ENCODE measurements at places on chromosomes 3 and 15.

DNA sequence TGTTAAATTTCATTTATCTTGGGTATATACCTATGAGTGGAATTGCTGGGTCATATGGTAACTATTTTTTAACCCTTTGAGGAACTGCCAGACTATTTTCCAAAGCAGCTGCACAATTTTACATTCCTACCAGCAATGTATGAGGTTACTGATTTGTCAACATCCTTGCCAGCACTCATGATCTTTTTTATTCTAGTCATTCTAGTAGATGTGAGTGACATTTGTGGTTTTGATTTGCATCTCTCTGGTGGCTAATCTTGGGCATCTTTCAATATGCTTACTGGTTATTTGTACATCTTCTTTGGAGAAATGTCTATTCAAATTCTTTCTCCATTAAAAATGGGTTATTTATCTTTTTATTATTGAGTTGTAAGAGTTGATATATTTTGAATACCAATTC, 21.3 kb upstream of the LRRC58 start:
- DNase-seq = no peak

GRCh38 chr15:72202302-72202701, 4.7 kb upstream of the GRAMD2A start:
- DNase-seq = no peak

- DNase-seq = no peak
Measured at GRCh38 chr3:94009608-94010007, 18.8 kb downstream of the STX19 start.

DNA sequence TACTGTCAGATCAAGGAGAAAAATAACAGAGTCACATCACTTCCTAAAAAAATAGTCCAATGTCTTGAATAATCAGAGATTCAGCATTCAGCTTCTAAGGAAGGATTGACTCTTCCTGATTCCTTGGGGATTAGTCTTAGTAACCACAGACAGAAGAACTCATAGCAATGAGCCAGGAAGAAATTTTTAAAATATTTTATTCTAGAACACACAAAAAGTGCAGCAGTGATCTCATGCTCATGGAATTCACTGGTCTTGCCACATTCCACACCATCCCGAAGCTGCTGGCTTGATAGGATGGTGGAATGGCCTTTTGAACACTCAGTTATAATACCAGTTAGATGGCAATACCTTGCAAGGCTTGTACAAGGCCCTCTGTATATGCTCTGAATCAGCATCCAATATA, 43.0 kb upstream of the ABI3BP start:
- DNase-seq = no peak

- no peak for DNase-seq
Measured at GRCh38 chr15:68421798-68422402, 10.1 kb downstream of the ITGA11 start.

DNA sequence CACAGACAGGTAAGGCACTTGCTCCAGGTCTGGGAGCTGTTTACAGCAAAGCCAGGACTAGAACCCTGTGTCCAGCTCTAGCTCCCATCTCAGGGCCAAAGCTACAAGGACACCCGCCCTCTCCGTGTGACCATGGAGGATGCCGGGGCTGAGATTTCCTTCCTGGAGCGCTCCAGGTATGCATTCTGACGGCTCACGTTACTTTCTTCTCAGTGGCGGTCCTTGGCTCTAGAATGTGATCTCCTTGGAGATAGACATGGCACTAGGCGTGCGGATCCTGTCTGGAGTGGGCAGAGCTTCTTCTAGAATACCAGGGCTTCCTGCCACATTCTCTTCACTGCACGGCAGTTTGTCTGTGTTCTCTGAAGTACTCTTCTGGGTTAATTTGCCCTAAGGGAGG, 185.7 kb downstream of the OPA1 start:
- DNase-seq = no peak

DNA sequence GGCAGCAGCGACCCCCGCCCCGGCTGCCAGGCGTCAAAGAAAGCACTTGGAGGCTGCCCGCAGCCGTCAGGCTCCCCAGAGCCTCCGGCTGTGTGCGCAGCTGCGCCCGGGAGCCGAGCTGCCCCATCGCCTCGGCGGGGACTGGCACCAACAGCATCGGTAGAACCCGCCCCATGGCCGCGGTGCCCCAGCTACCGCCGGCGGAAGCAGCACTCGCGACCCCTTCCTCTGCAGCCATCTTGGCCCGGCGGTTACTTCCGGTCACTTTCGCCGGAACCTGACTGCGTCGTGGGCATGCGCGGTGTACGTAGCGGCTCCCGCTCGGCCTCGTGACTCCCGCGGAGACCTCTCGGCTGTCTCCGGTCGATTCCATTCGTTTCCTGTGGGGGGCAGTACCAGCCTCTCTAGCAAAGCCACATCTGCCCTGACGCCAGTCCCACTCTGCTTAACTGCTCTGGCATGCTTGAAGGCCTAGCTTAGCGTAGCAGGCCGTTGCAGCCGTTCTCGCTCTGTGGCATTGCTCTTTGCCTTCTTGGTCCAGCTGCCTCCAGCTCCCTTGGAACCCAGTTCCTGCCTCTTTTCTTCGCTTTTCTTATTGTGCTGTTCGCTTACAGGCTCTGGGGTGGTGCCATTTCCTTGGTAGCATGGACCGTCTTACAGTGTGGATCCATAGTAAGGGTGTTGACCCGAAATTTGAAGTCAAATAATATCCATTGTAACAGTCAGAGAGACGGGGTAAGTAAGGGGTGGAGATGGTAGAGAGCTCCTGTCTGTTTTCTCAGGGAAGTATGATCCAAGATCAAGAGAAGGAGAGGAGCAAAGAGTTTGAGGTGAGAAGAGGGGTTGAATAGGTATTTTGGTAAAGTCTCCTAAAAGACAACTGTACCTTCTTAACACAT, at the start of gene SPG11:
TSS of gene SPG11 (minus strand) at position 253 of the 899 bp plus-strand sequence. CDS start at position 238, 15 bp downstream.
- peak; percentile 98 for DNase-seq

Measured in activated effector memory CD4-positive, alpha-beta T cell treated with anti-CD3 and anti-CD28 coated beads, Interleukin-2, amount 50 U/mL, for 16 hours (primary cell).